ENCODE measurements at places on chromosomes 6 and 20.
A peak's percentile ranks its signal among the peaks of the same experiment; 100 is the strongest.

GRCh38 chr20:24985802-24986201 is 6.7 kb downstream of the APMAP start:
- DNase-seq: no peak

DNA sequence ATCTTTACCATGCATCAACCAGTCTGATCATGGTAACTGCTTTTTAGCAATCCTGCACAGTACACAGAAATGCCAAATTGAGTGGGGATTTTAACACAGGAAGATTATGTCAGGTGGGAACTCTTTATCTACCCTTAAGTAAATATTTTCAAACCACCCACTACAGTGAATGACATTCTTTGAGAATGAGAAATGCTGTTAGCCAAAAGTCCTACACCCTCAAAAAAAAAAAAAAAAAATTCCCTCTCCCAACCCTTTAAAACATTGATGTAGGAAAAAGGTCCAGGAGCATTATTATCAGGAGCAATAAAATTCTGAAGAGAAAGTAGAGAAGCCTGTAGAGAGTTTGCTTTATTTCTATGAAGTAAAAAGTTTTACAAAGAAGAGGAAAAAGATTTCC is 307.2 kb upstream of the THEMIS start:
- DNase-seq: no peak

GRCh38 chr20:42576167-42576566 is 613.5 kb downstream of the PTPRT start:
- no peak for DNase-seq

- no peak for DNase-seq
Measured at GRCh38 chr20:3121955-3122610, 37.6 kb upstream of the AVP start.

- DNase-seq: no peak
Measured at GRCh38 chr6:158073776-158074175, 92.1 kb downstream of the SYNJ2 start.

DNA sequence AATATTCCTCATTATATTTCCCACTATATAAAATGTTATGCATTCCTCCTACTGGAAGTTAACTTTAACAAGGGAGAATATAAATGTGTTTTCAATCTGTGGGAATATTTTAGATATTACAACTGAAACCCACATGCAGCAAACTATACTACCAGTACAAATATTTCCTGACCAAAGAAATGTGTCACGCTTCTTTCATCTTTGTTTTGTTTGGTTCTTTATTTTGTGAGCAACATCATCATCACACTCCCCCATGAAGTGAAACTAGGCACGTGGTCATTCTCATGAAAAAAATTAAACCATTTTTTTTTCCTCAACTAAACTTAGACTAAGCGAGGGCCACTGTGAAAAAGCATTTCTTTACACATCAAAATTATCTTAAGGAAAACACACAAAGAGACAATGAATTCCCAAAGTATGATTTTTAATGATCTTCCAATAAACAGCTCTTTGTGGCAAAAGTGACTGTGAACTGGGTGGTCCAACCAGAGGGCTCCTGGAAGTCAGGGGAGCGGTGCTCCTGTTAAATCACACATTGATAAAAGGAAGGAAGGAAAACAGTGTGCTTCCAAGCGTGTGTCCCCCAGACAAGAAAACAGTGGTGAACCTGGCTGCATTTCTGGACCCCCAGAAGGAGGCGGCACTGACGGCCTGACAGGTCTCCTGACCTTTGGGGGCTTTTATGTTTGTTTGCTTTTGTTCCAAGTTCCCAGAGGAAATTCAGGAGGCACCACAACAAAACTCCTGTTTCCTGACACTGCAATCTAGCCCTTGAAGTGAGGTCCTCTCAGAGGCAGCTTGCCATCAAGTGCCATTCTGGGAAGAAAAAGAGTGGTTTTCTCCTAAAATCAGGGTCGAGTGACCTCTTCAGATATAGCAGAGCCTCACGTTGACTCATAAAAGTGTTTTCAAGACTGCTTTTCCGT is 166.8 kb upstream of the FOXQ1 start:
- no peak for DNase-seq

GRCh38 chr6:23566418-23566817 is 559.6 kb upstream of the NRSN1 start:
- DNase-seq: peak; percentile 92

DNA sequence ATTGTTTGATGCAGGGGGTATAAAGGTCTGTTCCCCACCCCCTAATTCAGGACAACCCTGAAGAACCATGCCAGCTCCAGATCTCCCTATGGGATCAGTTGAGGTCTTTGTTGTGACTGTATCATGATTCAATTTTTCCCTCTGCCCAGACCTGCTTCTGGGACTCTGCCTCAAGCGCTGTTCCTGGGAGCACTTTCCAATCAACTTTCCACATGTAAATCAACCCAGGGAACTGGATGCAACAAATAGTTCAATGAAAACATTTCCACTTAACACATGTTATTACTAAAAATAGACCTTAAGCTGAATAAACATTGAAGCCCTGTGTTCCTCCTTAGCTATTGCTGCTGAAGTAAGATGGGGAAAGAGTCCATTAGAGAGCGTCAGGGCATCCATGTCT is 139.5 kb downstream of the C6orf58 start:
- DNase-seq: no peak

DNA sequence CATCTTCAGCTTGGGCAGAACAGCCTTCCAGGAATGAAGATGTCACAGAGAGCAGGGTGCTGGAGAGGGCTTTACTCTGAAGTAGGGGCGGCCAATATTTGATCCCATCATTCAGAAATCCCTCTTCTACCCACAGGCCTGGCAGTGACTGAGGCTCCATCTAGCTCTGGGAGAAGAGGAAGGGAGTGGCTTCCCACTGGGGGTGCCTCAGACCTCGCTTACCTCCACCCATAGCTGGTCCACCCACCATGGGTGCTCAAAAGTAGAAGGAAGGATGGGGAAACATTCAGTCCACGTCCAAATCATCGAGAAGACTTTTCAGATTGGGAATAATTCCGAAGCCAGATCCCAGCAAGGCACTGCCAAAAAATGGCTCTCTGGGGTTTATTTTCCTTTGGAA is 11.8 kb upstream of the THBD start:
- DNase-seq: no peak

- no peak for DNase-seq
Measured at GRCh38 chr6:74410630-74411029, 714.6 kb downstream of the CD109 start.

DNA sequence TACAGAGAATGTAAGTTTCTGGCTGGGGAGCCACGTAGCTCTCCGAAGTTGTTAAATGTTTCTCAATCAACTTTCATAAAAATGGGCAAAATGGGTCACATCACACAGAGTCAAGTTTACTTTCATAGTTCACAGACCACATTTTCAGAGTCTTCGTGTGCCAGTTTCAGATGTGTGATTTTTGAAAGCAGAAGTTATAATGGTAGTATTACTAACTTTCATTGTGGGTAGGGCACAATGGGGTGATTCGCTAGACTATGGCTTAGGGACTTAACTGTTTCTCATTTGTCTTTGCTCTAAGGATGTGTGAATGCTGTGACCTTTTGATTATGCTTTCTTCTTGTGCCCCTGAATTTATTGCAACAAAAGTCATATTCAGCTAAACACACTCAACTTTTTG is 109.0 kb upstream of the SUPT3H start:
- DNase-seq: no peak

GRCh38 chr20:32516583-32517517 is 68.3 kb downstream of the NOL4L start:
- no peak for DNase-seq

GRCh38 chr20:44071526-44072111 is 115.4 kb downstream of the JPH2 start:
- DNase-seq: no peak

- no peak for DNase-seq
Measured at GRCh38 chr6:43812850-43813578, 43.0 kb downstream of the VEGFA start.

DNA sequence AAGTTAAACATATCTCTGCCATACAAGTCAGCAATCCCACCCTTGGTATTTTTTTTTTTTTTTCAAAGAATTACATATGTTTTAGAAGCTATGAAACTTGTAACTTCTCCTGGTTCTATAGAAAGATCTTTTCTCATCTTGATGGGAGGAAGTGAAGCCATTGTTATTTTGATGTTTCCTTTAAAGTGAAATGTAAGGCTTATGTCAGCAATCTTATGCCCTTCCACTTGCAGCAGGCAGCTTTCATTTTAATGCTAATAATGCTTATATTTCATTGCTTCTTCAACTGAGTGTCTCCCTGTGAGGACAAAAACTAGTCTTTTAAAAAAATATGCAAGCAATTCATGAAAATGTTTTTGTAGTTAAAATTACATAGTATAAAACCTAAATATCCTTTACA is 1614.7 kb downstream of the KHDRBS2 start:
- DNase-seq: no peak

DNA sequence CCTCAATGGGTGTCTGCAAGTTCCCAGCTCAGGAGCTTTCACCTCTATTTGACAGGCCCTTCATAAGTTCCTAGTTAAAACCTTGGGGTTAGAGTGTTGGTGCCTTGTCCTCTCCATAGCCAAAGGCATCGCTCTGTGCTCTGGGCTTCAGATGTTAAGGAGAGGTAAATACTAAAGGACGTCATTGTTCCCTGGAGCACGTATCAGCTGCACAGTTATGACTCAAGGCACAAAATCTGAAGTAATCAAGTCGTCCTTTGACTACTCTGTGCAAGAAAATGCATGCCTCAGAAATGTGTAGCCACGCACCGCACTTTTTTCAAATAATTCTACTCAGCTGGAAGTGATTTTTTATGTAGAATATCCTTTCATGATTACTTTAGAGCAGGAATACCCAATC is 240.8 kb upstream of the QKI start:
- DNase-seq: no peak

DNA sequence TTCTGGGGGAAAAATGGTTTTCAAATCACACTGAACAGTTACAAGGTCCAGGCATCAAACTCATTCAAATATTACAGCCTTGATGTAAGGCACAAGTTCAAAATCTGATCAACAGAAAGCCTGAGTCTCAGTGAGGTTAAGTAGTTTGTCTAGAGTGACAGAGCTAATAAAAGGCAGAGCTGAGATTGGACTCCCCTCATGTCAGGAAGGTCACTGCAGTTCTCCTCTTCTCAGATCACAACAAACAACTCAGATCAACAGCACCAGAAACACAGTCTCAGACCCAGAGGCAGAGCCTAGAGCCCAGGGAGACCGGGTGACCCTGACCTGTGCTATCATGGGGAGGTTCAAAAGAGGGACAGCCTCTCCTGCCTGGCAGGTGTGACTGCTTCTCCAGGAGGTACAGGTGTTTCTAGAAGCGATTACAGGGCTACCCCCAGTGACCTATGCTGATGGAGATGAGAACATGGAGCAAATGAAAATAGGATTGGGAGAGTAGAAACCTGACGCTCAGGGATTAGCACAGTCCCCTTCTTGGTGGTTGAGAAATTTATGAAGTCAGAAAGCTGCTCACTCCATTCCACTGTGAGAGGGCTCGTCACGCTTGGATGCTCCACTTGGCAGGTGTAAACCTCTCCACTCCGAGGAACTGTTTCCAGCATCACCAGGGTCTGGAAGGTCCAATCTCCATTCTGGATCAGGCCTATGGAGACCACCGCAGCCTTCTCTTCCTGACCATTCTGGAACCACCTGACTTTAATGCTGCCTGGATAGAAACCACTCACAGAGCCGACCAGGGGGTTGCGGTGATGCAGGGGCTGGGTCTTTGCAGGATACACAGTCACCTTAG is 24.3 kb upstream of the HLA-DRB5 start:
- DNase-seq: no peak

DNA sequence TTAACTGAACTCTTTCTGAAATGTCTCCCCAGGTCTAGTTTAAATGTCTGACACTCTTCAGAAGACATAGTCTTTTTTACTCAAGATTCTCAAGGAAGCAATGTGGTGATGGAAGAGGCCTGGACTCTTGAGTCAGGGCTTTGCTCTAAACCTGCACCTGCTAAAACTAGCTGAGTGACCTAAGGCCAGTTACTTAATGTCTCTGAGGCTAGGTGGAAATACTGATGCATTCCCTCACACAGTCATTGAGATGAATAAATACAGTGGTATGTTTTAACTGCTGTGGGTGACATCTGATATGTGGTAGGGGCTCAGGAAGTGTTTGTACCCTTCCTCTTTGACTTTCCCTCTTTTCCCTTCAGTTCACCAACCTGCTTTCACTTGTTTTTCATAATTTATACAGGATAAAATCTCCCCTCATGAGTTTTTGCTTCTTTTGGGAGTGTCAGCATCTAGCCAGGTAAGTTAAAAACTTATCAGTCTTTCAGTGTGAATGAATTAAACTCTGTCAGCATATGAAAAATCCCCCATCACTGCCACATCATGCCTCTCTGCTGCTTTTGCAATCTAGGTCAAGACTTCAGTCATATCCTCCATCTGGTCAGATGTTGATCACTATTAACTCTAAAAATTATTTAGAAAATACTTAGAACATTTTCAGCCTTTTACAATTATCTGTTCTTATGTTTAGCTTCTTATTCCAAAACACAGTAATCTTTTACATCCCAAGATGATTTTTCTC is 178.7 kb upstream of the TNFAIP3 start:
- no peak for DNase-seq

DNA sequence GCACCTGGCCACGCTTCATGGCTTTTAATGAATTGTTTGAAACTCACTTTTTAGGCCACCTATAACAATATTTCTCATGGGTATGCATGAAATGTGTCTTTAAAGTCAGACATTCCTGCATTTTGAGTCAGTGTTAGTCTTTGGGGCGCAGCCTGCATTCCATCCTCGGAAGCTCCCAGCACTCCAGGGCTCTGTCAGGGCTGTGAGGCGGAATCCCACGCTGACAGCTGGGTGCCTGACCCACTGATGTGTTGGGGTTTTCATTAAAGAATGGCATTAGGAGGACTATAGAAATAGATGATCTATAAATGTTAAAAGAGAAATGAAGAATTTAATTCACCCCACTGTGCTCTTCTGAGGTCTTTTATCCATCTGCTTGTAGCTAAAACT is 16.2 kb upstream of the CLDN20 start:
- no peak for DNase-seq

DNA sequence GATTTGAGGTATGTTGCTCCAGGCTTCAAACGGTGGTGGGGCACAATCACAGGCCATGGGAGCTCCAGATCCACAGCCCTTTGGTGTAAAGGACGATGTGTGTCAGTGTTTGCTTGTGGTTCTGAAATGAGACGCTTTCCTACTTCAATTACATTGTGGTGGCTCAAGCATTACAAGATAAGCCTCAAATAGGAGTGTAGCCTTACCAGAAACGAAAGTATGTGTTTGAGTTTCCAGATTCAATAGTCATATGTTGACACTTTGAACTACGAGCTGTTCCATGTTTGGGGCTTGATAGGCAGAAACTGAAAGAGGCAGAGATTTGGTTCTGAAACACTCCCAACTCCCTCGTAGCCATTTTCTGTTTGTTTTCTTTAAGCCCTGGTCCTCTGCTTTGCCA is 187.1 kb downstream of the MYLK4 start:
- DNase-seq: no peak

All from NCI-H446 (cell line).